ENCODE measurements at places on chromosomes 1 and 21.
A peak's percentile ranks its signal among the peaks of the same experiment; 100 is the strongest.

DNA sequence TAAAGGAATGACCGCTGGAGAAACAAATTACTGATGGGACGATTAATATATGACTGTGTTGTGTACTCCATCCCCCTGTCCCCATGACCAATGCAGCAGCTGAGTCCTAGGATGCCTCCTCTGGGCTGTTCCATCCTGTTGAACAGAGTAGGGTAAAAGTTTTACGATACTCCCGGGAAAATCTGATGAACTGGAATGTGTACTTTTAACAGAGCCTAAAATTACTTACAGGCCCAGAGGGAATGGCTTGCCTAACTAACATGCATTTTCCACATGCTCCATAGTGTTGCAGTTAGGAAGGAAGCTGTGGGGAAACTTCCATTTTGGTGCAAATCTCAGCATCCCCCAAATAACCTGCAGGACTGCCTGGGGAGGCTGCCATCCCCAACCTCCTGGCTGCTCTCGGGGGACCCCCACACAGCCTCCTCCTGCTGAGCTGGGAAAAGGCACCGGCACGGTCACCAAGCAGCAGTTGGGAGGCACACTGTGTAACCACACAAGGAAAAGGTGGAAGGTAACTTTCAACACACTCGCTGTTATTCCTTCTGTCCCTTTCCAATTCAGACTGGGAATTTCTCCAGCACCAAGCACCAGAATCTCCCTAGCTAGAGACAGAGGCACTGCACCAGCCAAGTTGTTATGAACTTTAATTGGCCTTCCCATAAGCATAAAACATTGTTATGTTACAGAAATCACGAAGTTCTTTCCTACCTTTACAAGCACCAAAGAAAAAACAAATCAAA, 97.2 kb downstream of the BCAR3 start:
- DNase-seq = no peak

GRCh38 chr1:158330391-158331105, 783 bp downstream of the CD1B start:
- no peak for DNase-seq

- DNase-seq = no peak
Observed at GRCh38 chr21:20511216-20511880, 486.9 kb upstream of the NCAM2 start.

DNA sequence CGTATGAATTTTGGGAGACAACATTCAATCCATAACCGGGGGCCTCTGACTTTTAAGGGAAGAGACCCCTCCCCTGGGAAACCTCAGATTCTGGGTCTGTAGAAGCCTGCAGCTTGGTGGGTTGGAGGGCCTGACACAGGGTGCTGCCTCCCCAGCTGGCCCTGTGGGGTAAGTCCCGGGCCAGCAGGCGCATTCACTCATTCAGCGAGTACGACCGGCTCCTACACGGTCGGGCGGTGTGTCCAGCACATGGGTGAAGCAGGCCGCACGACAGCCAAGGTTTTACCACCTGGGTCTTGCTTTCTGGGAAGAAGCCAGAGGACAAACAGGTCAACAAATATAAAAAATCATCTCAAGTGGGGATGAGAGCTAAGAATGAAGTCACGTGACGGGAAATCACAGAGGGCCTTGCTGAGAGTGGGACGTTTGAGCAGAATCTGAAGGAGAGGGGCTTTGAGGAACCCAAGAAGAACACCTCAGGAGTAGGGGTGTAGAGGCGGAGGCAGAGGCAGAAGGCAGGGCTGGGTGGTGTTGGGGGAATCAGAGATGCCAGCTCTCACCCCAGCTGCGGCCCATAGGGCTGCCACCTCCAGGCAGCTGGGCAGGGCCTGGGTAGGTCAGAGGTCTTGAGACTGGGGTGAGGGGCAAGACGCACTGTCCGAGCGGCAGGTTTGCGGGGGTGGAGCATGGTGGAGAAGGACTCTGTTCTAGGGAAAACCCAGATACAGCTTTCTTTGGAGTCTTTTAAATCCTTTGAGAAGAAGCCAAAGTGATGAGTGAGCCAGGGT, 333.3 kb upstream of the VAMP3 start:
- DNase-seq = no peak

DNA sequence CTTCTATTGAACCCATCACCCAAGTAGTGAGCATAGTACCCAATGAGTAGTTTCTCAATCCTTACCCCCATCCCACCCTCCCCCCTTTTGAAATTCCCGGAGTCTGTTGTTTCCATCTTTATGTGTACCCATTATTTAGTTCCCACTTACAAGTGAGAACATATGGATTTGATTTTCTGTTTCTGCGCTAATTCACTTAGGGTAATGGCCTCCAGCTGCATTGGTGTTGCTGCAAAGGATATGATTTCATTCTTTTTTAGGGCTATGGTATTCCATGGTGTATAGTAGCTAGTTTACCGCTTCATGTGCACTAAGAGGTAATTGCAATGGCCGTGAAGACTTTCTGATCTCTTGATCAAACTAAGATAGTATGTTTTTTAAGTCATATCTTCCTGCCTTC, 107.5 kb upstream of the SERTAD4 start:
- no peak for DNase-seq

DNA sequence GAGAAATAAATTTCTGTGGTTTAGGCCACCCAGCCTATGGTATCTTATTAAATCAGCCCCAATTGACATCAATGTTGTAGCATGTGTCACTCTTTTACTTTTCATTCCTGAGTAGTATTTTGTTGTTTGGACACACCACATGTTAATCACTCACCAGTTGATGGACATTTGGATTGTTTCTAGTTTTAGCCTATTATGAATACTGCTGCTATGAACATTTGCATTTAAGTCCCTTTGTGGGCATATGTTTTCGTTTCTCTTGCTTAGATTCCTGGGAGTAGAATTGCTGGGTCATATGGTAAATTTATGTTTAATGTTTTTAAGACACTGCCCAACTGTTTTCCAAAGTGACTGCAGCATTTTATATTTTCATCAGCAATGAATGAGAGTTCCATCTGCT, 50.2 kb upstream of the NUF2 start:
- DNase-seq = no peak

DNA sequence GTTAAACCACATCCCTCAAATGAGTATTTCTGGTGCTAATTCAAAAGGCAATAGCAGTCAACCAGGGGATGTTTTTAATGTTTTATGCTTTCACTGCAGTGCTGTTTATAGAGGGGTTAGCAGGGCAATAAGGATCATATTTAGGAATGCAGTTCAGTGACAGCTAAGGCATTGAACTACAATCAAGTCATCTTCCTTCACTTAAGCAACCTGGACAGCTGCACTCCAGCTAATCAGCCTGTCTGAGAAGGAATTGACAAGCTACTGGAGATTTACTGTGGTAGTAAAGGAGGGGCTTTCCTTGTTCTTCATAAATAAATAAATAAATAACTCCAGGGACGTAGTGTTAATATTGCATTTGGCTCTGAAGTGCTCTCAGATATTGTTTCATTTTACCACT, 93.9 kb downstream of the DAB1 start:
- DNase-seq = no peak

- no peak for DNase-seq
Observed at GRCh38 chr1:46612937-46613660, 3.5 kb downstream of the MOB3C start.

- DNase-seq = no peak
Observed at GRCh38 chr21:14833241-14833640, 231.6 kb downstream of the NRIP1 start.

- DNase-seq = no peak
Observed at GRCh38 chr1:30242722-30243457, 480.5 kb downstream of the MATN1 start.

GRCh38 chr1:1210726-1211540, 3.0 kb downstream of the TNFRSF4 start:
- no peak for DNase-seq

DNA sequence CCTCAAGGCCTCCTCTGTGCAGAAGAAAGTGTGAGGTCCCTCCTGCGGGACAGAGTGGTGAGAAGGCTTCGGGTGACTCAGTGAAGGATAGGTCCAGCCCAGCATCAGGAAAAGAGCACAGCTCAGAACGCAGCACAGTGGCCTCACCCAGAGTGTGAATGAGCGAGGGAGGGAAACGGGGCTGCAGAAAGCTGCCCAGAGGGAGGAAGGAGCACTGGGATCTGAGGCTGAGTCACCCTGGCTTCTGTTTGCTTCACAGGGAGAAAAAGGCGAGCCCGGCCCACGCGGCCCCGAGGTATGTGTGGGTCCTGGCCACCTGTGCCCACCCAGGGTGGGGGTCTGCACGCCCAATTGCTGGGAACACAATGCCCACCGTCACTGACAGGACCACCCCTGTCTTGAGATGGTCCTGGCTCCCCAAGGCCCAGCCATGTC, 24.3 kb downstream of the COL6A2 start:
- no peak for DNase-seq

- no peak for DNase-seq
Observed at GRCh38 chr1:87926921-87927320, 598.2 kb downstream of the LMO4 start.

- no peak for DNase-seq
Observed at GRCh38 chr21:41831866-41832595, 47.1 kb downstream of the PRDM15 start.

- no peak for DNase-seq
Observed at GRCh38 chr1:31761883-31762282, 2.3 kb downstream of the ADGRB2 start.

- DNase-seq = no peak
Observed at GRCh38 chr1:36134505-36135329, 9.7 kb upstream of the COL8A2 start.

DNA sequence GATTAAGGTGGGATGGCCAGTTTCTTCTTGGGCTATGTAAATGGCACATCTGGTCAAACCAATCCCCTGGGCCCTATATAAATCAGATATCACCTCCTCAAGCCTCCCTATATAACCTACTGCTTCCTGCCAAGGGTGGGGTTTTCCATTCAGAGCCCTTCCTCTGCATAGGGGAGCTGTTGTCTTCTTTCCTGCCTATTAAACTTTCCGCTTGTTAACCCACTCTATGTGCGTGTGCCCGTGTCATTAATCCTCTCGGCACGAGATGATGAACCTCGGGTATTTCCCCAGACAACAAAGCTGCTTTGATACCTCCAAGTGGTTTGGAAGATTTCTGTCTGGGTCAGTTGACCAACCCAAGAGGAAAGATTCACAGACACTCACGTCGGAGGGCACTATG, 19.3 kb upstream of the SERTAD4 start:
- no peak for DNase-seq

- no peak for DNase-seq
Observed at GRCh38 chr1:85202092-85202863, 1.5 kb upstream of the SYDE2 start.

GRCh38 chr1:119971710-119972570, 75.6 kb upstream of the ADAM30 start:
- DNase-seq = no peak

GRCh38 chr1:54865238-54866073, 21.5 kb downstream of the DHCR24 start:
- no peak for DNase-seq

DNA sequence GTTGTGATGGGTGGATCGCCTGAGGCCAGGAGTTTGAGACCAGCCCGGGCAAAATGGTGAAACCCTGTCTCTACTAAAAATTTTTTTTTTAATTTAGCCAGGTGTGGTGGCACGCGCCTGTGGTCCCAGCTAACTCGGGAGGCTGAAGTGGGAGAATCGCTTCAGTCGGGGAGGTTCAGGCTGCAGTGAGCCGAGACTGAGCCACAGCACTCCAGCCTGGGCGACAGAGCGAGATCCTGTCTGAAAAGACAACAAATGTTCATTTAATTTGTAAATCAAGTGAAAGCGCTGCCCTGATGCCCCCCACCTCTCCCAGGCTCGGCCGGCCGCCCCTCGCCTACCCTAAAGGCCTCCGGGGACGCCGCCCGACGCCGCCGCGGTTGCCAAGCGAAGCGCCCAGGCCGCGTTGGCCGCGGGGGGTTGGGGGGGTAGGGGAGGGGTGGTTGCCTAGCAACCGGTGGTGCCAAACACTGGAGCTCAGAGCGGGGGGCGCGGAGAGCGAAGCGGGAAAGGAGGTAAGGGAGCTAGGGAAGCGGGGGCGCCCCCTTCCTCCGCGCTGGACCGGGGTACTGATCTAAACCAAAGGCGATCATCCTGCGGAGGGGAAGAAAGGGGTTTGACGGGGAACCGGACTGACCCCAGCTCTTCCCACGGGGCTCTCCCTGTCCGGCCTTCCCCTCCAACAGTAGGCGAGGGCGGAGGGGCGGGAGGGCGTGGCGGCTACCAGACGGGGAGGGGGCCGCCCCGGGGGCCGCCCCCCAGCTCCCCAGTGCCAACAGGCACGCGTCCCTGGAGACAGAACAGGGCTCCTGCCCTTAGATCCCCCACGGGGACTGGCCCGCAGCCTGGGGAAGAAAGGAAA, at the start of gene TEKT2:
Gene TEKT2, plus strand, starts transcription at position 460 of the 862 bp plus-strand sequence. CDS start 828 bp downstream, outside the sequence.
- no peak for DNase-seq

GRCh38 chr1:33257207-33257771, 997 bp downstream of the ZNF362 start:
- no peak for DNase-seq

DNA sequence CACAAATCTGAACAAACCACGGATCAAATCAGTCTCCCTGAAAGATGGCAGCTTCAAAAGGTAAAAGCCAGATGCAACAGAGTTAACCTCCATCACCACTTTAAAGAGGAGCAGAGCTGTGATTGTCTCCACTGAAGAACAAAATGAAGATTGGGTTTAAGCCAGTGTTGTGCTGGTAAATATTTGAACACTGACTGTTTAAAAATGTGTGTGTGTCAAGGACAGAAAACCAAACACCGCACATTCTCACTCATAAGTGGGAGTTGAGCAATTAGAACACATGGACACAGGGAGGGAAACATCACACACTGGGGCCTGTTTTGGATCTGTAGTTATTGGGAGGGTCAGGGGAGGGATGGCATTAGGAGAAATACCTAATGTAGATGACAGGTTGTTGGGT, 83.9 kb downstream of the ST6GALNAC5 start:
- no peak for DNase-seq

DNA sequence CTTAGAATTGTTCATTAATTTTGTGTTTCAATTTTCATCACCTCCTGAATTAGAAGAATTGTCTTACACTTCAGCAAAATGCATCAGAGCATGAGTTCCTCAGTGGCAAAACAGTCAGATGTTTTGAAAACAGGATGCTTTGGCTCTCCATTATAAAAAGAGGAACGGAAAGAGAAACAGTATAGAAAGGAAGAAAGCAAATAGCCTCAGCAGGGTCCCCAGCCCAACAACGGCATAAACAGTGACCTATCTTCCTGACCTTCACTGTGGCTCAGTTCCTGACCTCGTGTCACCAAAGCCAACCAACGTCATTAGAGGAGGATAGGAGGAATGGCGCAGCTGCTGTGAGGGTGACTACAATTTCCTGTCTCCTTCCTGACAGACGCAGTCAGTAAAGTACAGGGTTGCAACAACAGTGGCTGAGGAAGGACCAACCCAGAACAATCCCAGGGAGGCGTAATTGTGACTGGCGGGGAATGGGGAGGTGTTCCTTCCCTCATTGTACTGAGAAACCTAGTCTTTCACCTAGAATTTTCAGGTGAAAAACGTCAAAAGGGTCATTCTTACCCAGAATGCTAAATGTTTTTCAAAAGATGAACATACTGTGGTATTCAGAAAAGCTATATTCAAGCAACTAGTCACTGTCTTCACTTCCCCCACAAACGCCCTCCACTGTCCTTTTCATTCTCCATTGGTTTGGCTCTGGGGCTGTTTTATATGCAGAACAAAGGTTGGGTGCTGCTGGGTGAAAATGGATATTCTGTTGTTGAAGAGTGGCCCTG, 197.9 kb upstream of the SGIP1 start:
- DNase-seq = peak; percentile 25

Measured in stimulated activated CD4-positive, alpha-beta T cell treated with anti-CD3 and anti-CD28 coated beads, Interleukin-15, amount 100 ng/mL, for 1 hour (primary cell).